NCI-H69 (cell line): ENCODE measurements at places on chromosomes 1 and 21.

GRCh38 chr1:209057901-209058300, 525.6 kb upstream of the CAMK1G start:
- no peak for DNase-seq

GRCh38 chr1:90557706-90558105, 159.4 kb downstream of the BARHL2 start:
- peak; percentile 22 for DNase-seq

- peak; percentile 2 for DNase-seq
Measured at GRCh38 chr1:33030575-33030974, 6.1 kb downstream of the AK2 start.

DNA sequence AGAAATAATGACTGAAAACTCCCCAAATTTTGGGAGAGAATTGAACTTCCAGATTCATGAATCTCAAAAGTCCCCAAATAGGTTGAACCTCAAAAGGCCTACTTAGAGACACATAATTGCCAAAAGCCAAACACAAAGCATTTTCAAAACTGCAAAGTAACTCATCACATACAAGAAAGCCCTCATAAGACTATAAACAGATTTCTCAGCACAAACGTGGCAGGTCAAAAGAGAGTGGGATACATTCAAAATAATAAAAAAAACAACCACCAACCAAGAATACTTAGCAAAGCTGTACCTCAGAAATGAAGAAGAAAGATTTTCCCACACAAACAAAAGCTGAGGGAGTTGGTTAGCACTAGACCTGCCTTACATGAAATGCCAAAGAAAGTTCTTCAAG, 57.9 kb downstream of the CCN1 start:
- DNase-seq, result no peak

DNA sequence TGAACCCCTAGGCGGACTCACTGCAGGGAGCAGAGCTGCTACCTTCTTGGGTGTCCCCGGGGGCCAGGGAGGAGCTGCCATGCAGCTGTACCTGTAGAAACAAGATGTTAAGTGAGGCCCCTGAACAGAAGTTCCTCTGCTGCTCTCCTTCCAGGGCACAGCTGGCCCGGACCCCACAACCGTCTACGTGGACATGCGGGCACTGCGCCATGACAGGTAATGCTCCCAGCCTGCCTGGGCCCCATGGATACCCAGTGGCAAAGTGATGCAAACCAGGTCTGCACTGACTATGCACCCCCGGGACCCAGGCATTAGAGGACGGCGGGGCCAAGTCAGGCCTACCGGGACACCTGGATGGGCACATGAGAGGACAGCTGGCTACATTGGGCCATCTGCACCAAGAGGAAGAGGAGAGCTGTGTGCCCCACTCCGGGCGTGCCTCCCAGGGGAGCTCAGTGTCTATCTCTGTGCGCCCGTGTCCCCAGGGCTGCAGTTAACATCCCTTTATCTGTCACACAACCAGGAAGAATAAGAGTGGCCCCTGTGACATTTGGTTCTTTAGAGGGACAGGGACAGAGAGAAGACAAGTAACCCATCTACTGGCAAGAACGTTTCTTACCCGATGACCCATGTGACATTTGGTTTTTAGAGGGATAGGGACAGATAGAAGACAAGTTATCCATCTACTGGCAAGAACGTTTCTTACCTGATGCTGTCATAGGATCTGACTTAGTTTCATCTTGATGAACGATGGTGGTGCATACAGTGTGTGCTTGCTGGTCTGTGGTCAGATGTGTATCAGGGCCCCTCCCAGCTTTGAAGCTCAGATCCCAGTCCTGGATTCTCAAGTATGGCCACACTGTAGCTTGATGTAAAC, 44.1 kb downstream of the S100B start:
- no peak for DNase-seq

DNA sequence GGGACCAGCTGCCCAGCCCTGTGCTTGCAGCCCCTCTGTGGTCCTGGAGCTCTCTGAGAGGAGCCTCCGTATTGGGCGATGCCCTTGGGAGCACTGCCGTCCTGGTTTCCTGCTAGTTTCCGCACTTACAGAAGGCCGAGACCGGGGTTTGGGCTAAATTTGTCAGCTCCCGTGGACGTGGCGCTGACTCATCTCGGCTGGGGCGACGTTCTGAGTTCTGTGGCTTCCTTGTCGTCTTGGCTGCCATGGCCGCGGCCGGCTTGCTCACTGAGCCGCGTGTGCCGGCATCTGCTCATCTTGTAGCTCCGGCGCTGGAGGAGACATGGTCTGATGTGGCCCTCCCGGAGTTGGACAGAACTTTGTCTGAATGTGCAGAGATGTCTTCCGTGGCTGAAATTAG, 64.9 kb downstream of the PCNT start:
- DNase-seq, result no peak

DNA sequence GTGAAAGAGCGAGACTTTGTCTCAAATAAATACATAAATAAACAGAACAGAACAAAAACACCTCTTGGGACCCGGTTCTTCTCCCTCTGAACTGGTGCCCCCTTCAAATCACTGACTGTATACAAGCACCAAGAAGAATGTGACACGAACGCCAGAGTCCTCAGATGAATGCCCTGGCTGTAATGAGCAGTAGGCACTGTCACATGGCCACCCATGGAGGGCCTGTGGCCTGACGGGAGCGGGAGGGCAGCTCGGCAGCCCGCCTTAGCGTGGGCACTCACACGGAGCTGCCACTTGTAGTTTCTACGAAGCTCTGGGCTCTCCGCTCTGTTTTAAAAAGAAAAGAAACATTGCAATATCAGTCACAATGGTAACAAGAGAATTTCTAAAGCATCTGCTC, 146.0 kb downstream of the PEX14 start:
- DNase-seq, result no peak

GRCh38 chr1:154186852-154187501, 4.9 kb downstream of the TPM3 start:
- peak; percentile 59 for DNase-seq

DNA sequence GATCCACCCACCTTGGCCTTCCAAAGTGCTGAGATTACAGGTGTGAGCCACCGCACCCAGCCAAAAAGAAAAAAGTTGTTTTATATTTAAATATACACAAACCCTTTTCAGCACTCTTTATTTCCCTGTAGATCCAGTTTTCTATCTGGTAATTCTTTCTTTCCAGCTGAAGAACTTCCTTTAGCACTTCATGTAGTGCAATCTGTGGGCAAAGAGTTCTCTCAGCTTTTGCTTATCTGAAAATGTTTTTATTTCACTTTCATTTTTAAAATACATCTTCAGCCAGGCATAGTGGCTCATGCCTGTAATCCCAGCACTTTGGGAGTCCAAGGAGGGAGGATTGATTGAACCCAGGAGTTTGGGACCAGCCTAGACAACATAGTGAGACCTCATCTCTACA, 28.5 kb upstream of the HYI start:
- DNase-seq, result no peak

GRCh38 chr1:16153096-16153998, 2.5 kb downstream of the EPHA2 start:
- DNase-seq, result no peak

- no peak for DNase-seq
Measured at GRCh38 chr1:221813887-221814286, 72.0 kb upstream of the DUSP10 start.

- peak; percentile 8 for DNase-seq
Measured at GRCh38 chr1:77762072-77762476, 2.4 kb upstream of the USP33 start.

GRCh38 chr21:41560661-41561158, 52.8 kb upstream of the TMPRSS2 start:
- no peak for DNase-seq

- DNase-seq, result no peak
Measured at GRCh38 chr21:30271156-30271555, 11.6 kb downstream of the KRTAP24-1 start.
